ENCODE measurements at places on chromosomes 1 and 21.
A peak's percentile ranks its signal among the peaks of the same experiment; 100 is the strongest.

GRCh38 chr1:100246738-100247137 is 2.9 kb downstream of the DBT start:
- no peak for DNase-seq

DNA sequence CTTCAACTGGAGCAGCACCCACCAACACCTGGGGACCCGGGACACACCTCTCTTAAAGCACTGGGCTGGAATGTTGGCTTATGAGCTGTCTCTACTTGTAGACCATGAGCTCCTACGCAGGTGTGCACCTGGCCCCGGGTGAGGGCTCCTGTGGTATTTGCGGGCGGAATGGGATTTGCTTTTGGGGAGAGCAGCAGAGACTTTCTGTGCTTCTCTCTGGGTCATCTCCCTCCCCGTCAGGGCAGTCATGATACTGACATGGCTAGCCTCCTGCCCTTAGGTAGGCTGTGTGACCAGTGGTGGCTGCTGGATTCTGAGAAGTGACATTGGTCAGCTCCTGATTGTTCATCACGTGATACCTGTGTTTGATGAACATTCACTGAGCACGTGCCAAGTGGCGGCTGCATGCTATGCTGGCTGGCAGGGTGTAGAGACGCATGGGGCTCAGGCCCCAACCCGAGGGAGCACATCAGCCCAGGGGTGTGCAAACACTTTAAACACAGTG is 9.0 kb upstream of the ZBTB21 start:
- DNase-seq: no peak

DNA sequence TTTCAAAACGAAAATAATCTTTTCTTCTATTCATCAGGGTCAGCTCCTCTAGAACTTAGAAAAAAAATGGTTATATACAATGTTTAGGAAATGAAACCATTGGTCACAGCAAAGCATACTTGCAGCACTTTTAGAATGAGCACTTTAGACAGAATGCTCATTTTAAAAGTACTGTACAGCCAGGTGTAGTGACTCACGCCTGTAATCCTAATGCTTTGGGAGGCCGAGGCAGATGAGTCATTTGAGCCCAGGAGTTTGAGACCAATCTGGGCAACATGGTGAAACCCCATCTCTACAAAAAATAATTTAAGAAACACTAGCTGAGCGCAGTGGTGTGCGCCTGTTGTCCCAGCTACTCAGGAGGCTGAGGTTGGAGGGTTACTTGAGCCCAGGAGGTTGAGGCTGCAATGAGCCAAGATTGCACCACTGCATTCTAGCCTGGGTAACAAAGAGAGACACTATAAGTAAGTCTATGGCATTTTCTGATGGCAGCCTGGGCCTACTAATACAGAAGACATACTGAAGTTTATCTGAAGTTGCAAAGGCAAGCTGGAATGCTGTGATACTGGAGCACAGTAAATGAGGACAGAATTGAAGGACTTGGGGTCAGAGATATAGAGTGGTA is 48.9 kb upstream of the ZNF326 start:
- no peak for DNase-seq

- peak; percentile 37 for DNase-seq
Measured at GRCh38 chr1:219416598-219417238, 196.2 kb downstream of the ZC3H11B start.

GRCh38 chr21:35565204-35565611 is 495.1 kb downstream of the SETD4 start:
- DNase-seq: no peak

GRCh38 chr1:243559575-243560162 is 290.4 kb downstream of the AKT3 start:
- DNase-seq: no peak

GRCh38 chr1:236025836-236026235 is 39.1 kb downstream of the NID1 start:
- DNase-seq: no peak

DNA sequence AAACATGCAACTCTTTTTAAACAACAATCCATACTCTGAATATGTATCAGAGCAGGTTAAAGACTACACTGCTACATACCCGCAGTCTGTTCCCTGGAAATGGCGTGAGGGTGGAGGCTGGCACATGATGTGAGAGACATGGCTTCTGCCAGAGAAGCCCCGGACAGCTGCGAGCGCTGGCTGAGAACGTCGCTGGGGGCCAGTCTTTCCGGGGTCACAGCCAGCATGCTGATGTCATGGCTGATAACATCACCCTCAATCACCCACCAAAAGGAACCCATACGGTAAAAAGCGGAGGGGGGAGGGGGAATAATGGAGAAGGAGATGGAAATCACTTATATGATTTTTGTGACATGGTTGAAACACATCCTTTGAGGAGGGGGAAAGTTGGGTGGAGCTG is 29.1 kb downstream of the C1orf198 start:
- no peak for DNase-seq

DNA sequence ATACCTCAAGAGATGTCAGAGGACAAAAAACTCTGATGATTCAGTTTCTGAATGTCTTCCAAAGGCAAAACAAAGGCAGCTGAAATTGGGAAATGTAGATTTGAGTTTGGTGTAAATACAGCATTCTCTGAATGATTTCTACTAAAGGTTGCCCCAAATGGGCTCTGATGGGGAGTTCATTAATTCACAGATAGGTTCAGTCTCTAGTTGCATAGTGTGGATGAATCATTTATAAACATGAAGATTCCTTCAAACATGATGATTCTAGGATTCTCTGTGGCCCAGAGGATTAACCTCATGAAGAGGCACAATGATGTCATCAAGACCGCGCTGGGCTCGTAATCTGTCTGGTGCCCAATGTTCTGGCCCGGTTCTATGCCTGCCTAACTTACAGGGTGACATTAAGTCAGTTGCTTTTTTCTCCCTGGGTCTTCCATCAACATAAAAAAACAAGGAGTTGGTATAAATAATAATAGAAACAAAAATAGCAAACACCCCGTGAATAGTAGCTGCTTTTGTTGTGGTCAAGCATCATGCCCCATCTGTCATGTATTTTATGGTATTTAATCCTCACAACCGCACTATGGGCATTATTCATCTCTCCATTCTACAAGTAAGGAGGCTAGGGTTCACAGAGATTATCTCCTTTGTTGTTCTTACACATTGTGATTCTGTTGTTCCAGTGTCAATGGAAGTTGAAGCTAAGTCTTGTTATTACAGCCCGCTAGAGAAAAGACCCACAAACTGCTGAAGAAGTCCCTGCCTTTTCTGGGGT is 509.6 kb upstream of the USP24 start:
- DNase-seq: no peak

DNA sequence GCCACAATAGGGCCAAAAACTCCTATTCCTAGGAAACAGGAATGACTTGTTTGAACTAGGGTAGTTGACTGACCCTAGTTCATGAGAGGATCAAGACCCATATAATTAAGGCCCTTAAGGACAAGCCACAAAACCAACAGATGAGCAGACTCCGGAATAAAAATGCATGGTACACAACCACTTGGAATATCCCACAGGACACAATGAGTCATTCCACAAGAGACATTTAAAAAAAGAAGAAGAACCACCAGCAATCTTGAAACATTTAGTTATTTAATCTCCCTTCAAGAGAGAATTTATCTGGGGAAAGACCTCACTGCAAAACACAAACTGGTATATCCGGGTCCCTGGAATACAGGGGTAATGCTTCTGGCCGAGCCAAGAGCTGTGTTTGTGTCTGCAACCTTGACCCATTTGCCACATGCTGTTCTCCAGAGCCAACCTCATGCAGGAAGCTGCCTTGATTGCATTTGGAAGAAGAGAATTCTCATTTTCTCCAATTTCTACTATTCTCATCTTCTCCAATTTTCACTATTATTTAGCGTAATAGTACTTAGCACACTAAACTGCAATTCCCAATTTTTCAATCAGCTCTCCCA is 135.5 kb downstream of the TGFBR3 start:
- DNase-seq: no peak

- DNase-seq: no peak
Measured at GRCh38 chr1:15627343-15627988, 10.2 kb downstream of the DDI2 start.

- DNase-seq: no peak
Measured at GRCh38 chr1:104706631-104707147, 957.0 kb downstream of the AMY1C start.

DNA sequence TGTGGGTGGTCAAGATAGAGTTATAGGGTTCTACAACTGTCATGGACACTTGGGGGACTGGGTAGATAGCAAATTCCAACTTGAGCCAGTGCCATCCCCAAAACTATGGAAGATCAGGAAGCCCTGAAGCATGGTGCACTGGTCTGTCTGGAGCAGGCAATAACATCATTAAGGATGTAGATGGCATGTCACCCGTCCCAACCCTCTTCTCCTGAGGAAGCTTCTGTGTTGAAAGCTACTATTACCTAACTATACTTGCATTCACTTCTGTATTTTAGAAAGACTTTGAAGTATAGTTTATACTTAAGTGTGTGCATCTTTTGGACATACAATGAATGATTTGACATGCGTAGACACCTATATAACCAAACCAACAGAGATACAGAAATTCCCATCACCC is 32.9 kb downstream of the RABIF start:
- DNase-seq: no peak

DNA sequence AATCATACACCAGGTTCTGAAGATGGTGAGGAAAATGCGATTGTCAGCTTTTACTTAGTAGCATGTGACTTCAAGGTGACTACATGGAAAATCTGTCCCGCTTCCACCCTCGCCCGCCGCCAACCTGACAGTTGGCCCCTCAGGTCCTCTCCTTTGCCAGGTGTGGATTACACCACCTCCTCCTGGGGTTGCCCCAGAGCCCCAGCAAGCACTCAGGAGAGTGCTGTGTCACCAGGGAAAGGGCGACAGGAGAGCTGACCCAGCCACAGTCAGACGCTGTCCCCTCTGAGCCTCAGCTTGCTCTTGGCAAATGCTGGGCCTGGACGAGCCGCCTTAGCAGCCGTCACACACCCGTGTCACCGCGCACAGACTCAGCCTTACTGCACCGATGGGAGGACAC is 17.9 kb downstream of the PTTG1IP start:
- no peak for DNase-seq

- DNase-seq: peak; percentile 42
Measured at GRCh38 chr1:228378090-228378872, 28.4 kb downstream of the TRIM11 start.

DNA sequence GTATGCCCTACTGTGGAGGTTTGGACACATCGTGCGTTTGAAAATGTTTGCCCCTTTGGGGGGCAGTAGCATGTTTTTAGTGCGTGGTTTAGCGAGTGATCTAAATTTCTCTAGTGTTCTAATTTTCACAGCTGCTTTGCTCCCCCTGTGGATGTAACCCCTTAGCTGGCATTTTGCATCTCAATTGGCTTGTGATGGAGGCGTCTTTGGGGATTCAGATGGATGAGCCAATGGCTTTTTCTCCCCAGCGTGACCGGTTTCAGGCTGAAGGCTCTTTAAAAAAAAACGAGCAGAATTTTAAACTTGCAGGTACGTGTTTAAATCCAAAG is 836 bp downstream of the CDC7 start:
- DNase-seq: no peak

DNA sequence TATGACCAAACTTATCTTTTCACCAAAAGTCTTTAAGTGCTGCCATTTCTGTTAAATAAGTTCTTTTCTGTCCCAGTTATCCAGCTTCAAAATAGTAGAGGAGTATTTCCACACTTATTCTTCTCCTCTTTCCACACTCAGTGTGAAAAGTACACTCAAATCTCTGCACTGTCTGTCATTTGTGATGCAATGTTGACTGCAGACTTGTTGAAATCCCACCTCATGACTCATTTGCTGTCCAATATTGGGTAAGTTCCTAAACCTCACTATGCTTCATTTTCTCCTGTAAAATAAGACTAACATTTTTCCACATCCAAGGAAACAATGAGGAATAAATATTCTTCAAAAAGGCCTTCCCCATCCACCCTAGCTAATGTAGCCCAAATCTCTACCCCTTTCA is 17.5 kb downstream of the LRRIQ3 start:
- DNase-seq: no peak

DNA sequence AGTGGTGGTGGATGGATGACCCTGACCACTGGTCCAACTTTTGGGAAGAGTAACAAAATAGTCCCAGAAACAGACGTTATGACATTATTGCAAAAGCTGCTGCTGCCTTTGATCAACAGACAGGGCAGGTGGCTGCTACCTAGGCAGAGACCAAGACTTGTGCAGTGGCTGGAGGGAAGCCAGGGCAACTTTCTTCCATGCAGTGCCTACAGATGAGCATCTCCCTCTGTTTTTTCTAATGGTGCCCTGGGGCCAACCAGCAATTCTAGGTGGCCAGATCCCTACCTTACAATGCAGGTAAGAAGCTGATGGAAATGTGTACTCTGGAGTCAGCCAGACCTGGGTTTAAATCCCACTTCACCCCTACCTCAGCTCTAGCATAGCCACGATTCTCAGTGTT is 283.1 kb upstream of the POU3F1 start:
- no peak for DNase-seq

DNA sequence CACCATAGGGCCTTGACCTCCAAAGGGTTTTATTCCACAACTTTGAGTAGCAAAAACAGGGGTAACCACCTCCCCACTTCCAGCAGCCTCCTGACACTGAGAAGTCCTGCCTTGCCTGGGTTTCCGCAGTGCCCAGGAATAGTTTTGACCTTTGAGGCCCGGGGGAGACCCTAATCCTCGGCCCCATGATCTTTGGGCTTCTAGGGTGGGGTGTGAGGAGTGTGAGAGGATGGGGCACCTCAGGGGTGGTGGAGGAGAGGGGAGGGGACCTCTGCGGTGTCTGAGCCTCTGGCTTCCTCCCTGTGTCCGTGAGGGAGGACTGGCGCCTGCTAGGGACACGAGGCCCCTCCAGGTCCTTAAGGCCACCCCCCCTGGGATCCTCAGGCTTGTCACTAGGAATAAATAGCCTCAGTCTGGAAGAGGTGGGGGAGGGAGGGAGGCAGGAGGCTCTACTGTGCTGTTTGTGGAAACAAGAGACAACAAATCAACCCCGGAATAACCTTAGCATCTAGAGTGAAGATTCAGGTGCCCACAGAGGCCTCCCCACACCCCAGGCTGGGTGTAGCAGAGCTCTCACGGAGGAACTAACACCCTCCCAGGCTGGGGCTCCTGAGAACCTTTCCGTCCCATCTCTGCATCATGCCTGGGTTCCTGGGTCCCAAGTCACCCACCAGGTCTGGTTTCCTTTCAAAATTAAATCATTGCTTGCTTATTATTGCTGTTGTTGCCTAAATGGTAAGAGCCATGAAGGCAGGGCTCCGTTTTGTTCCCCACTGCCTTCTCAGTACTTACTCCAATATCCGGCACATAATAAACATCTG is 904 bp upstream of the FHL3 start:
- no peak for DNase-seq

DNA sequence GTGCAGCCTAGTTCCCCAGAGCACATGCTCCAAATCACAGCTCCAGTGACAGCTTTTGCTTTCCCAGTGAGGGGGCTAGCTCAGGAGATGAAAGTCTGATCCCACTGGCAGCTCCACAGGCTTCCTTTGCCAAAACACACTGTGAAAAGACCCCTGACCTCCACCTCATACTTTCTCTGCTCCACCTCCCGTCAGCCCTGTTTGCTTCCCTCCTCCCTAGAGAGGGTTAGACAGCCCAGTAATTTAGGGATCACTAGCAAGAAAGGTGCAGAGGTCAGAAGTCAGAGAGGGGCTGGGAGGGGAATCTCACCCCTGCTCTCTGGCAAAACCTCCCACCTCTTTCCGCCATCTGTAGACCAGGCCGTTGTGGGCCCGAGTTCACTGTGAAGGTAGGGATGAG is 62.8 kb downstream of the PLXNA2 start:
- no peak for DNase-seq

Measured in T-cell (primary cell).